HS-27A (cell line): ENCODE measurements at places on chromosomes 1 and 21.

GRCh38 chr1:16162163-16162822 is 6.4 kb upstream of the EPHA2 start:
- DNase-seq = no peak

DNA sequence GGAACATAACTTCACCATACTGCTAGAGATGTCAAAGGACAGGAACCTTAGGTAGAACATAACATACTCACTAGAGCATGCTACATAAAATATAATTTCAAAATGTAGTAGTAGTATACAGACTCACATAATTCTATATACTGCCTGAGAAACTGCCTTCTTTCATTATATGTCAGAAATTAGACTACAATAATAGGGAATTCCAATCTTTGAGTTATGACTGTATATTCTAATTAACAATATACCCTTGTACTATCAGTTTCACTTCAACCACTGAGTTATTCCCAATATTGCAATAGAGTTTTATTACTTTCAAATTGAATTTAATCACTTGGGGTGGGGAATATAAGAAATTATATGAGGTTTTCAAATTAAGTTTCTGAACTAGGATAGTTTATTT is 44.0 kb downstream of the OMA1 start:
- DNase-seq = no peak

DNA sequence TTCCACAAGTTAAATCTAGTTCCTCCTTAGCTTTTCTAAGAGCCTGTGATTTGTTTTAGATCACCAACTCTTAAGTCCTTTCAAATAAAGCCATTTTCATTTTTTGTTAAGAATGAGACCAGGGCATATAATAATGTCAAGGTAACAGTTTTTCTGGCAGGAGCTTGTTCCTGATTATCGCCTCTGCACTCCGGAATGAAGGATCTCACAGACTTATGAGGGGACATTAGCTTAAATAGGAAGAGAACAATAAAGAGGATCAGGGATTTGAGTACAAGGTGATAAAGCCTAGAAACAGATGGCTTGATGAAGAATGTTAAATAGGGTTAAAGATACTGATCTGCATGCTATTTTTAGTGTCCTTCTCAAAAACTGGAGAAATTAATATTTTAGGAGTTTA is 13.6 kb upstream of the OTUD7B start:
- no peak for DNase-seq

DNA sequence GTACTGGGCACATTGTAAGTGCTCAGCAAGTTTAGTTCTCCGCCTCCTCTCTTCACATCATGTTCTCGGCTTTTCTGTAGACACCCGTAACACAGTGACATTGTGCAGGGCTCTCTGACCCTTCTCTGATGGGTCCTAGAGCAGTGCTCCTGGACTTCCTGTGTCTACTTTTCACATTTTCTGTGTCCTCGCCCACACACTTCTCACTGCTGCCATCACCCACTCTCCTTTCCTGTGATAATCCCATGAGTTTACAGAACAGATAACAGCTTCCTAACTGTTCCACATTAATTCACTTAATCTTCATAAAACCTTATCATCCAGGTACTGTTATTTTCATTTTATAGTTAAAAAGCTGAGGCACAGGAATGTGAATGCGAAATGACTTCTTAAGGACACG is 13.2 kb upstream of the DMRTA2 start:
- DNase-seq = no peak

DNA sequence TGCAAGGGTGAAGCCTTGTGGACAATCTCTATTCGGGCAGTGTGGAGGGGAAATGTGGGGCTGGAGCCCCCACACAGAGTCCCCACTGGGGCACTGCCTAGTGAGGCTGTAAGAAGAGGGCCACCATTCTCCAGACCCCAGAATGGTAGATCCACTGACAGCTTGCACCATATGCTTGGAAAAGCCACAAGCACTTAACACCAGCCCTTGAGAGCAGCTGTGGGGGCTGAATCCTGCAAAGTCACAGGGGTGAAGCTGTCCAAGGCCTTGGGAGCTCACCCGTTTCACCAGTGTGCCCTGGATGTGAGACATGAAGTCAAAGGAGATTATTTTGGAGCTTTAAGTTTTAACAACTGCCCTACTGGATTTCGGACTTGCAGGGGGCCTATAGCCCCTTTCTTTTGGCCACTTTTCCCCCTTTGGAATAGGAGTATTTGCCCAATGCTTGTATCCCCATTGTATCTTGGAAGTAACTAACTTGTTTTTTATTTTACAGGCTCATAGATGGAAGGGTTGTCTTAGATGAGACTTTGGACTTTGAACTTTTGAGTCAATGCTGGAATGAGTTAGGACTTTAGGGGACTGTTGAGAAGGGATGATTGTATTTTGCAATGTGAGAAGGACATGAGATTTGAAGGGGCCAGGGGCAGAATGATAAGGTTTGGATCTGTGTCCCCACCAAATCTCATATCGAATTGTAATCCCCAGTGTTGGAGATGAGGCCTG is 16.3 kb upstream of the COL6A1 start:
- DNase-seq = no peak

- DNase-seq = no peak
Observed at GRCh38 chr1:44591381-44591780, 82.9 kb downstream of the TMEM53 start.

DNA sequence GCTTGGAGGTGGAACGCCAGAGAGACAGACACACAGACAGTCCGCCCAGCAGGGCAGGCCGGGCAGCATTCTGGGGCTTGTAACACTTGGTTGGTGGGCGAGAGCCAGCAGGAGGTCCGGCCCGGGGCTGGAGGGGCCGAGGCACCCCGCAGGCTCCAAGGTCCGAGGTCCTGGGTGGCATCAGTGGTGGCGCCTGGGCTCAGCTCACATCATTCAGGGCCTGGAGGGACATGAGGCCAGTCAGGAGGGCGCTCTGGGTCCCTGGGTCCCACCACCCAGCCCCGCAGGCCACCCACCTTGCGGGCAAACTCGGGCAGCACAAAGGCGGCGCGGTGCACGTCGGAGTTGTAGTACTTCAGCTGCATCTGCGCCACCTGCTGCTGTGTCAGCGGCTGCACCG is 5.2 kb downstream of the SRM start:
- no peak for DNase-seq

- no peak for DNase-seq
Observed at GRCh38 chr1:47396671-47397196, 19.4 kb upstream of the FOXE3 start.

DNA sequence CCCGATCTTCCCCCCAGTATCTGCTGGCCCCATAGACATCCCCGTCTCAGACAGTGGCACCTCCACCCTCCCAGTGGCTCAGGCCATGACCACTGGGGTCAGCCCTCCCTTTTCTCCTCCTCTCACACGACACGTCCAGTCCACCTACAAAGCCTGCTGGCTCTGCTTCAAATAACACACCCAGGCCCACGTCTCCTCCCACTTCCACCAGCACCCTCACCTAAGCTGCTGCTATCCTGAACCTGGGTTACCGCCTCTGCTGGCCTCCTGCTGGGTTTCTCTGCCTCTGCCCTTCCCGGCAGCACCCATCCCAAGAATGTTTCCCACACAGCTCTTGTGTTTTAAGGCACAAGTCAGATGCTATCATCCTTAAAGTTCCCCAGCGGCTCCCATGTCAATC is 26.0 kb downstream of the MX2 start:
- no peak for DNase-seq

DNA sequence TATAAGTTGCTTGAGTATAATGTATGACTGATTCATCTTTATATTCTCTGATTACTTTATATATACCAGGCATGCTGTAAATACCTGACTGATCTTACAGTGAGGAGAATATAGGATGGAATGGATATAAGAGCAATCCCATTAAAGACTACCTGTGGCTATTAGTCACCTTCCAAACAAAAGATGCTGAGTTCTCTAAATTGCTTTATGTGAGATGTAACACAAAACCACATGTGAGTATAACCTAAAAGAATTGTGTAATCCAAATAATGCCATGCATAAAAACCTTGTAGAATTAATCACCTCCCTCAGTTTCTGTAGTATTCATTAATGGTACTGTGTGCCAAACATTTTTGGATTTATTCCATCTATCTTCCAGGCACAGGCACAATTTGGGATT is 134.6 kb upstream of the LRRC7 start:
- no peak for DNase-seq

- peak; percentile 50 for DNase-seq
Observed at GRCh38 chr1:114458237-114458777, 52.7 kb downstream of the TRIM33 start.

DNA sequence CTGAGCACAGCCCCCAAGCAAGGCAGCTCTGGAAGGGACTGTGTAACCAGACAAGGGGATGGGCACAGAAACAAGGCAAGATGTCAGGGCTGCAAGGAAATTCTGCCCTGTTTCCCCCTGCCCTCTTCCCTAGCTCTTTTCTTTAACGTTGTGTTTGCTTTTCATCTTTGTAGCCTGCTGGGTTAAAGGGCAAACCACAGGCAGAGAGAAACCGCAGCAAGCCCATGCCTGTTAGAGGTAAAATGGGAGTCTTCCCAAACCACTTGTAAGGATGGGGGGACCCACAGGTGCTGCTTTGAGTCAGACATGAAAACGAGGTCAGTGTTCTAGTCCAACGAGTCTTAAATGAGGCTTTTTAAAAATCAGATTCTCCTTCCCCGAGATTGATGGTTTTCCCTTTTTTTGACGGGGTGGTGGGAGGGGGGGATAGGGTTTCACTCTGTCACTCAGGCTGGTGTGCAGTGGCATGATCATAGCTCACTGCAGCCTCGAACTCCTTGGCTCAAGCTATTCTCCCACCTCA is 13.3 kb downstream of the TGFBR3 start:
- no peak for DNase-seq

DNA sequence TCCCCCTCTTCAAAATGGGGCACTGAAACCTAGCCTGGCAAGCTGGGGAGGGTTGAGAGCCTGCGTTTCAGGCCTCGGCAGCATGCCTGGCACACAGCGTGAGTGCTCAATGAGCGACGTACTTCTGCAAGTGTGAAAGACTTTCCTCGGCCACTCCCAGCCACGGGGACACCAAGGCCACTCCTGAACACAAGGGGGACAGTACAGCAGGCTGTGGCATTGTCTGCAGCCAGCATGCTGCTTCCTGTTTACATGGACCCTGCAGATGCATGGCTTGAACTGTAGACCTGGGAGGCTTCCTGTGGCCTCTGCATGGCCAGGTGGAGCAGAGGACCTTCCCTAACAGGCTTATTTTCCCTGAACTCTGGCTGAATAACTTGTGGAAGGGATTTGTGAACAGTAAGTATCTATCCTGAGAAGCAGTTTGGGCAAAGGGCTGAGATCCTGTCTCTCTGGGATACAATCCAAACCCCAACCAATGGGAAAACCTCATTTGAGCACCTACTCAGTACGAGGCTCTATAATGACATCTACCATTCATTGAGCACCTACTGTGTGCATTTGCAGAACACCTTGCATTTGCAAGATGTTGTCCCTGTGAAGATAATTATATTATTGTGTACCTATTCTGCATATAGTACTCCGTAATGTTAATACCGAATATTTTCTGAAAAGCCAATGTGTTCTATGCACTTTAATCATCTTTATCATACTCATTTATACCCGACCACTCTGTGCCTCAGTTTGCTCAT is 9.9 kb upstream of the HSPG2 start:
- no peak for DNase-seq

GRCh38 chr1:212152308-212152693 is 116.8 kb downstream of the DTL start:
- no peak for DNase-seq

DNA sequence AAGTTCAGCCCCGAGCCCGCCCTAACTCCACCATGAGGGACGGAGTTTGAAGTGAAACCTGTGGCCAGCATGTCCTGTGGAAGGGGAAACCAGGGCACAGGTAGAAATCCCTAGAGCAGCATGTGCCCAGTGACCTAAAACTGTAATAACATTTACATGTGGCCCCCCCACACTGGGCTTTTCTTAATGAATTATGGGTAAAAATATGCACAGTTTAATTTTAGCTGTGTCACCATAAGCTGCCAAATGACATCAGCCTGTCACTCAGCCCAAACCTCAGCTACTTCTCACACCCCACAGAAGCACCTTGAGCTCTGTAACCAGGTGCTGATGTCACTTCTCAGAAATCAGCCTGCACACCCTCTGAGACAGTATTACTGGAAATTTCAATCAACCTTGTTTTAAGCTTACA is 50.0 kb upstream of the SLC19A1 start:
- no peak for DNase-seq

DNA sequence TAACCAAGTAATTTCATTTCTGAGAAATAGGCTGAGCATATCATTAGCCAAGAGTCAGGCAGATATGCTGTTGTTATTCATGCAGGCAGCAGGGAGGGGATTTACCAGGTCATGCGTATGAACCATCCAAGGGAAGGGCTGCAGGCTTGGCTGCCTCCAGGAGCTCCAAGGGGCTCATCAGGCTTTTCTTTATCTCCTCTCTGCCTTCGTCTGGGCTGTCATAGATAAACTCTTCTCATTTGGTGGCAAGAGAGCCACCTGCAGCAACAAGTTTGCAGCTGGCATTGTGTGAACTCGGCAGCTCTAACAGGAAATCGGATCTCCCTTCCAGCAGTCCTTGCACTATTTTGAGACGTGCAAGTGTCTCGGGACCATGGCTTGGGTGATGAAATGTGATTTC is 7.5 kb downstream of the CCDC27 start:
- DNase-seq = no peak

DNA sequence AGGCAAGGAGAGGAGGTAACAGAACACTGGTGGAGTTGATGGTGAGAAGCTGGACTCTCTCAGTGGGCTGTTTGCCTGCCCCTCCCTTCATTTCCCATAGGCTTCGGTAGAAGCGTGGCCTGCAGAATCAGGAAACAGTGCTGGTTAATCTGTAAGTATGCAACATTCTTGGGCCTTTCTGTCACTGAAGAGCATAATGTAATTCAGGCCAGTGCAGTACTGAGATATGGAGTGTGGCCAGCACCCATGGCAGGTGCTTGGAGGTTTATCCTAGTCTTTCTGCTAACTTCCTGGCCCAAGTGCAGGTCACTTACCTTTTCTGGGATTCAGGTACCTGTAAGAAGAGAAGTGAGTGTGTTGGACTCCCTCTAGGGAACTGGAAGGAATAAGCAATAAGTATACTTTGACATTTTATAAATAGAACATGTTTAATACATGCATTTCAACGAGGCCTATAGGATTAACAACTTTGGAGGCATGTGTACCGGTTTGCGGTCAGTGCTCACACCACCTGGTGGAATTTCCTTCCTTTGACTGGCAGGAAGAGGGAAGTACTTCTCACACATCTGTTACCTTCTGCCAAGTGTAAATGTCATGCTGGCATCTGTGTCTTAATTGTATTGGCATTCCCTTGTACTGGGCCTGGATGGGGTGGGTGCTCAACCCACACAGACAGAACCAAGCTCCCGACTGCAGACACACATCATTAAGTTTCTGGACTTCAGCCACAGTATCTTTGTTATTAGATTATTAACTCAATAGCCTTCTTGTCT is 105.5 kb downstream of the KIF26B start:
- DNase-seq = no peak

- DNase-seq = no peak
Observed at GRCh38 chr1:191222206-191222605, 744.5 kb upstream of the BRINP3 start.
